ENCODE measurements at places on chromosomes 16 and 17.

DNA sequence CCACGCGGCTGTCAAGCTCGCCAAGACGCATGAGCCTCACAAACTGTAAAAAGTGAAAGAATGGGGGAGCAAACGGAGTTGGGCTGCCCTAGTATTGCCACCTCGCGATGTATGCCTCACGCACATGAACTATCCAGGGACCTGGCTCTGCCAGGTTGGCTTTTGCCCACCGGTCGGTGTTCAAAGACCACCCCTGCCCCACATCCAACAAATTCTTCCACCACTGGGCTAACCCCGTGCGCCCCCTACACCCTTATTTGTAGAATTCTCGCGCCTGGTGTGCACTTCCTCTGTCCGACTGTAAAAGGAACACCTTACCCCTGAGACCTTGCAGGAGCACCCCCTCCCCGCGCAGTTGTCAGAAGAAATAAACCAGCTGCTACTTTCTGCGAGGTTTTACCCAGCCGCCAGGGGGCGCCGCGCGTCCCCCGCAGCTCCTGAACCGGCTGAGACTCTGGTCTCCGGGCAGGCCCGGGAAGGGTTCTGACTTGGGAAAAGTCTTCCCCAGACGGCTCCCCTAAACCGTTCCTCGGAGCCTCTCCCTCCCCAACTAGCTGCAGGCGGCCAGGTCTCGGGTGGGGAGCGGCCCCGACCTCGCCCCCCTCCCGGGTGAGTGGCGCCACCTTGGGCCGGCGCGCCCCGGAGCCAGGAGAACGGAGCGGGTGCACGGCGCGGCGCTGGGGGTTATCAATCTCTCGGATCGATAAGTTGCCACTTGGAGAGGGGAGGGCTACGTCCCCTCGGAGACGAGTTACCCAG, 1.7 kb upstream of the ZNF423 start:
- peaks cover 20% of the 10 kb centered on the region for H3K27me3 ChIP-seq
- no peak overlapping the region for H3K4me3 ChIP-seq
- no peaks in the 10 kb centered on the region for H3K36me3 ChIP-seq
- no peak for DNase-seq
- H3K27ac ChIP-seq = no peak overlapping the region

- H3K4me3 ChIP-seq = no peak overlapping the region
- DNase-seq = no peak
- H3K27me3 ChIP-seq = no peaks in the 10 kb centered on the region
- H3K4me1 ChIP-seq = no peaks in the 10 kb centered on the region
- H3K36me3 ChIP-seq = no peaks in the 10 kb centered on the region
Measured at GRCh38 chr17:11391134-11391533, 150.1 kb downstream of the SHISA6 start.

DNA sequence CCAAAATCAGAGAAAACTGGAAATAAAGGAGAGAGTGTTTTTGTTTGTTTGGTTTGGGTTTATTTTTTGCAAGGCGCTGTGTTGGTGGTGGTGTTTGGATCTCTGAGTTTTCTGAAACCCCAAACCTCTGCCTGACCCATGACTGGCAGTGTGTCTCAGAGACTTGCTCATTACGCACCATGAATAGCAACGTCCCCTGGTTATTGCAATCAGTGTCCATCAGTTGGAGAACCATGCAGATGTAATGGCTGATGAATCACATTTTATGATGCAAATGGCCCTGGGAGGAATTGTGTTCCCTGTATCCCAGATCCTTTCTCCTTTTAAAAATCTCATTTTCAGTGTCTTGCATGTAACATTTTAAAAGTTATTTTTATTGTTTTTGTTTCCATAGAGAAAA, 362.8 kb downstream of the PMP22 start:
- no peak overlapping the region for H3K4me3 ChIP-seq
- DNase-seq = no peak
- H3K36me3 ChIP-seq = no peaks in the 10 kb centered on the region
- H3K4me1 ChIP-seq = no peaks in the 10 kb centered on the region
- H3K27ac ChIP-seq = no peak overlapping the region

DNA sequence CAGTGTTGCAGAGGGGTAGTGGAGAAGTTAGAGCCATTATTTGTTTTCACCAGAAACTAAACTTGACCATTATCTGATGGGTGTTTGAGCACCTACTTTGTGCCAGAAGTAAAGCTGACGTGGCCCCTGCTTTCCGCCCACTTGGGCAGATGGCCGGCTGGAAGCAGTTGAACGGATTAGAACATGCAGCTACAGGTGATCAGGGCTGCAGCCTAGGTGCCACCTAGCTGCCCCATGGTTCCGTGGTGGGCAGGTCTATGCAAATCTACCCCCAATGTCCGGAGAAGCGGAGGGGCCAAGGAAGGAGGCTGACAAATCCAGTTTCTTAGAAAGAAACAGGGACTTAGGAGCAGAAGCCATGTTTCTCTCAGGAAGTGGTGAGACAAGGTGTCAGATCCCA, 62.7 kb downstream of the B9D1 start:
- H3K4me1 ChIP-seq = peaks cover 21% of the 10 kb centered on the region
- H3K4me3 ChIP-seq = no peak overlapping the region
- H3K36me3 ChIP-seq = no peaks in the 10 kb centered on the region

DNA sequence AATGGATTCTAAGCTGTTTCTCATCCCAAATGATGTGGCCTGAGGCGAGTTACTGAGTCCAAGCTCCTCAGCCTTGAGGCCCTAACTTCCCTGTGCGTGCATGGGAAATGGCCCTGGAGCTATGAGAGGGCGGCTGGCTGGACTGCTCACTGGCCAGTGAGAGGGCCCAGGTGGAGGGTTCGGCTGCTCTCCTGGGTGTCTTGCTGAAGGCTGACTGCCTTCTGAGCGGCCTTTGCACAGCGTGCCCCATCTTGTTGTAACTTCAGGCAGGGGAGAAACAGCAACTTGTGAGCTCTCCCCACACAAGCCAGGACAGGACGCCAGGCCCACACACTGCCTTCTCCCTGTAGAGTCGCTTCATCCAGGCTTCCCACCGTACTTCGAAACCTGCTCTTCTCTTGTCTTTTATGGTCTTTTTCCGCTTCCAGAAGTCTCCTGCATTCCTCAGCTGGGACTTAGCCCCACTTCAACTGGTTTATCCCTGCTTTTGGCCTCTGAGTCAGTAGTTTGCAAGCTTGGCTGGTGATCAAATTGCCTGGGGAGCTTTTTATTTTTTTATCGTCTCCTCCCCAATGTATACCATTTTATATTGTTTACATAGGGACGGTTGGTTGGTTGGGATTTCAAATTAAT, 13.3 kb downstream of the CDH3 start:
- H3K4me3 ChIP-seq = no peak overlapping the region
- H3K27ac ChIP-seq = no peak overlapping the region
- no peak for DNase-seq
- no peaks in the 10 kb centered on the region for H3K4me1 ChIP-seq

DNA sequence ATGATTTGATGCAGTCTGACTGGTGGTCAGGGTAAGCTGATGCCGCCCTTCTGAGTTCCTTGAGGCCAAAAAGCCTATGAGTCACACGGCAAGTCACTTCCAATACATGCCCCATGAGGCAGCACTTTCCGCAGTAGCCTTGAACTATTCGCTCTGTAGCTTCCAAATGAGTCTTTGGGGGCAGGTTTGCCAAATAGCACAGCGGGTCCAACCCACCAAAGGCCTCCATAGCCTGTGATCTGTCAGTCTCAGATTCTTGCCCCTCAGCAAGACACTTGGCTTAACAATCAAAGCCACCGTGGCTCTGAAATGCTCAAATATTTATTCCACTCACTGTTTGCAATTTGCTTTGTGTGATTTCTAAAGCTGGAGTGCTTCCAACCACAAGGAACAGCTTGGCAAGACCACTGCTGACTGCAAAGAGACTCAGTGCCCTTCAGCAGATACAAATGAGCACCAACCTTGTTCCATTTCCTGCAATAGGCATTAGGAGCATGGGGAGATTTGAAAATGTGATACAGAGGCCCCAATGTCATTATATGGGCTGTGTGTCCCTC, 45.4 kb downstream of the CLEC19A start:
- no peak overlapping the region for H3K4me3 ChIP-seq
- H3K4me1 ChIP-seq = no peaks in the 10 kb centered on the region
- DNase-seq = no peak
- no peak overlapping the region for H3K27ac ChIP-seq

GRCh38 chr17:69357701-69358100, 30.8 kb upstream of the ABCA5 start:
- H3K27me3 ChIP-seq = no peaks in the 10 kb centered on the region
- no peak overlapping the region for H3K27ac ChIP-seq
- H3K4me1 ChIP-seq = no peaks in the 10 kb centered on the region
- no peak for DNase-seq
- H3K4me3 ChIP-seq = no peak overlapping the region

DNA sequence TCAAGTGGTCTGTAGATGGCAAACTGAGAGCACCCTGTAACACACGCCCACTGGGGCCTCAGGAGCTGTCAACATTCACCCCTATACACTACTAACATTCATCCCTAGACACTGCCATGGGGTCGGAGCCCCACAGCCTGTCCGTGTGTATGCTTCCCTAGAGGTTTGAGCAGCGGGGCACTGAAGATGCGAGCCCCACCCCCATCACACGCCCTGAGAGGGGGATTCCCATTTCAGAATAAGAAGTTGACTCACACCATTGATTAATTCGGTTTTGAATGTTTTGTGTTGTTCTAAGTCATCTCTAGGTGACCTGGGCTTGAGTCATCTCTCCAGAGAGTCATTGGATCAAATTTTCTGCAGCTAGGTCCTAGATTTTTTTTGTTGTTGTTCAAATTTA, 37.3 kb upstream of the MMD start:
- H3K4me3 ChIP-seq = no peak overlapping the region
- H3K27ac ChIP-seq = no peak overlapping the region
- no peaks in the 10 kb centered on the region for H3K27me3 ChIP-seq
- DNase-seq = no peak

- no peak for DNase-seq
- H3K36me3 ChIP-seq = no peaks in the 10 kb centered on the region
- no peak overlapping the region for H3K4me3 ChIP-seq
- H3K27me3 ChIP-seq = no peaks in the 10 kb centered on the region
- H3K27ac ChIP-seq = no peak overlapping the region
Measured at GRCh38 chr17:70521821-70522256, 352.5 kb downstream of the KCNJ2 start.
